Stimulated activated CD8-positive, alpha-beta memory T cell treated with anti-CD3 and anti-CD28 coated beads, Interleukin-2, amount 100 ng/mL, for 1 hour (primary cell): ENCODE measurements at places on chromosomes 16 and 17.
A peak's percentile ranks its signal among the peaks of the same experiment; 100 is the strongest.

DNA sequence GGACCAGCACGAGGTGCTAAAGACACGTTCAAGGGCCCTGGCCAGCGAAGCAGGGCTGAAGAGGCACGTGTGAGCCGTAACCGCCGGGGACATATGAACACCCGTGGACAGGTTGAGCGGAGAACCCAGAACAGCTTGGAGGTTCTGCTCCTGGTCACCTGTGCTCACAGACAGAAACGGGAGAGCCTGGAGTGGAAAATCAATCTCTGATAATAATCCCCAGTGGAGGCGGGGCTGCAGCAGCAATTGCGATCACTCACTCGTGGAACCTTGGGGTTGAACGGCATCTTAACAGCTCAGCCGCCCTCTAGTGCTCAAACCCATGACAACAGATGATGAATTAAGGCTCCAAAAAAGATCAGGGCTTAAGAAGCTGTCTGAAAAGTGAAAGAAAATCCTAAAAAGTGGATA lies 25.6 kb downstream of the WIPI1 start:
- DNase-seq: no peak

DNA sequence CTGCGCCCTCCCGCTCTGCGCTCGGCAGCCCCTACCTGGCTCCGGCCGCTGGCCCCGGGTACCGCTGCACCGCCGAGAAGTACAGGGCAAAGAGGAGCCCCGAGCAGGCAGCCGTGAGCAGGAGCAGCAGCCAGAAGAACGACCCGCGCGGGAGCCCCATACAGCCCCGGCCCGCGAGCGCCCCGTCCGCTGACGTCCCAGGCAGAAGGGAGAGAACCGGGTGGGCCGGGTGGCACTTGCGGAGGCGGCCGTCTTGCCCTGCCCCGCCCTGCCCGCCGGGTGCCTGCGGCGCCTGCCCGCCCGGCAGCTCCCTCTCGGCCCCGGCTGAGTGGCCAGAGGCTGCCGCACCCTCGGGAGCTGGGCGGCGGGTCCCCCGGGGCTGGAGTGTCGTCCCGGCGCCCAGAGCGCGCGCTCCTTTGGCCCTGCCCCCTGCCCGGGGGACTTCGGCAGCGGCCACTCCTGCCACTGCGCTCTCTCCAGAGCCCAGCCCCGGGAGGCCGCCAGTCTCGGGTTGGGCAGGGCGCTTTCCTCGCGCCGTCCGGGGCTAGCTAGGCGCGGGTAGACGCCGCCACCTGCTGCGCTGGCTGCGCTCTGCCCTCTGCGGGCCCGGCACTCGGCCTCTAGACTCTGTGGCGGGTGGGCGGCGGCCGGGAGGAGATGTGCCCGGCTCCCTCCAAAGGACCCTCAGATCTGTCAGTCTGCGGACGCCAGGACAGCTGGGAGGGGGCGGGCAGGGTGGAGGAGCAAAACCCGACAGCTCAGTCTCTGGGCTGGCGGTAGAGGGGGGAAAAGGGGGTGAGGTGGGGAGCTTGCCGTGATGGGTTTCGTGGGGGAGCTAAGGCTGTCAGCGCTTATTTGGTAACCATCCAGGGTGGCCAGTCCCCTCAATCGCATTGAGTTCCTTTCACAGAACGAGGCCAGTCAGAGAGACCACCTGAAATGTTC lies at the start of gene ST6GALNAC2:
Gene ST6GALNAC2, minus strand, starts transcription at position 212 of the 945 bp plus-strand sequence. Its CDS starts 52 bp downstream, at position 160.
- no peak for DNase-seq

- no peak for DNase-seq
Observed at GRCh38 chr16:75342308-75342811, 90.9 kb upstream of the BCAR1 start.

- DNase-seq: no peak
Observed at GRCh38 chr17:51907041-51907440, 251.5 kb downstream of the CA10 start.

- no peak for DNase-seq
Observed at GRCh38 chr16:72985148-72985941, 62.6 kb downstream of the ZFHX3 start.

- DNase-seq: peak; percentile 22
Observed at GRCh38 chr17:49968405-49969133, 421 bp upstream of the DLX4 start.
